ENCODE measurements at places on chromosomes 12 and 14.

- DNase-seq = no peak
Measured at GRCh38 chr14:90452366-90452765, 55.5 kb downstream of the CALM1 start.

DNA sequence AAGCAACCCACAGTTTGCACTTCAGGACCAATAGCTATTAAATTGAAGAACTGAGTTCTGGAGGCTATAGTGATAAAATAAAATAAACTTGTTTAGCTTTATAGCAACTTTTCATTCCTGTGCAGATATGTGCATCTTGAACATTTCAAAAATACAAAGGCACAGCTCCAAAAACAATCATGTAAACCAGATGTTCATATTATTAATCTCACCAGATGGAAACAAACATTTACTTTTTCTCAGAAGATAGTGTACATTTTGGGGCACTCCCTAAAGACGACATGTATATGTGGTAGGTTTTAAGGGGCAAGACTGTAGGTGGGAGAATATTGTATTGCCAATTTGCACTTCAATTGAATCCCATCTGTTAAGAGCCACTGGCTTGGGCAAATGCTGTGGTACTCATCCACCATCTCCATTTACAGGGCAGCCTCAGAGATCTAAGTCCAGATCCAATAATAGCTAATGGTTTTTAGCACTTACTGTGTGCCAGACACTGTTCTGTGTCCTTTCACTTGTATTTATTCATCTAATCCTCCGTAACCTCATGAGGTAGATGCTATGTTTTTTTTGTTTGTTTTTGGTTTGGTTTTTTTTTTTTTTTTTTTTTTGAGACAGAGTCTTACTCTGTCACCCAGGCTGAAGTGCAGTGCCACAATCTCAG lies 49.1 kb downstream of the PTGER2 start:
- no peak for DNase-seq

GRCh38 chr12:130818272-130818634 lies 20.8 kb downstream of the STX2 start:
- DNase-seq = no peak

DNA sequence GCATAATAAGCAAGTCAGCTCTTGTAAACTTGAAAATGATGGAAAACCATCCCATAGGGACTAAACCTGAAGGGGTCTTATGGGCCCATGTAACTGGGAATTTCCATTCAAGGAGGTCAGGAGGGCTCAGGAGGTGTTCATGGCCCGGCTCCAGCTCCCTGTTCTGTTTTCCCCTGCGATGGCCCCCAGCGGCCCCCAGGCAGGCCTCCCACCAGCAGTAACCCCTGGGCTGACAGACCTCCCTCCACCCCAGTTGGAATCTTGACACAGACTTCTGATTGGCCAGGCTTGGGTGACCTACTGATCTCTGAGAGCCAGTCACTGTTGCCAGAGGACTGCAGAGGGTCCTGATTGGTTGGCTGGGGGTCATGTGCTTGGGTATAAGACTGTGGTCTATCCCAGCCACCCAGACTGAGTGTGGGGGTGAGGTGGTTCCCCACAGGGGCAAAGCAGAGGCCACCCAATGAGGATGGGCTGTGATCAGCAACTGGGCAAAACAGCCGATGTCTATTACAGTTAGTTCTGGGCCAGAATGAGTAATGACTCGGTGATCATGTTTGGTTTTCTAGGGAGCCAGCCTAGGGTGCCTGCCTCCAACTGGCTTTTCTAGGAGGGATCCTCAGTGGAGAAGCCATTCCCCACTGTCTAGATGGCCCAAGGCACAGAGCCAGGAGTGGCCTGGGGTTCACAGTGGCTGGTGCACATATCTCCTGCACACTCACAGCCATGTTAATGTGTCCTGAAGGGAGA lies 27.0 kb downstream of the RHOF start:
- no peak for DNase-seq
